SK-N-DZ (cell line): ENCODE measurements at places on chromosomes 4 and X.

GRCh38 chrX:149518236-149518635 is 13.1 kb upstream of the IDS start:
- DNase-seq = no peak

GRCh38 chr4:142687547-142688275 is 158.4 kb downstream of the INPP4B start:
- DNase-seq = no peak

DNA sequence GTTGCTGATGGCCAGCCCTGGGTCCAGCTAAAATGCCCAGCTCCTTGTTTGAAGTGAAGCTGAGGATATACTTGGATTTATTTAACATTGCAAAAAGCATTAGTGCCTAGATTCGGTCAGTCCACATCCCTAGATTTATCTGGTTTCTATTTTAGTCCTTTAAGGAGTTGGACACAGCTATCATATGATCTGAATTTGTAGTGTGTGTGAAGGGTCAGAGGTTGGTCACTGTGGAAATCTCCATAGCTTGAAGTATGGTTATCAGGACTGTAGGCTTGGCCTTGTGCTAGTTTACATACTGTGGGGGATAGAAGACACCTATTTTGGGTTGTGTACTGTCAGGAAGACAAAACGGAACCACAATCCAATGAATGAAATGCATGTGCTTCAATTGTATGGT is 28.8 kb downstream of the NLGN3 start:
- DNase-seq = no peak

- DNase-seq = peak; percentile 25
Measured at GRCh38 chr4:89254847-89255246, 52.8 kb downstream of the GPRIN3 start.

- DNase-seq = no peak
Measured at GRCh38 chr4:159767406-159767805, 664.5 kb downstream of the RAPGEF2 start.

DNA sequence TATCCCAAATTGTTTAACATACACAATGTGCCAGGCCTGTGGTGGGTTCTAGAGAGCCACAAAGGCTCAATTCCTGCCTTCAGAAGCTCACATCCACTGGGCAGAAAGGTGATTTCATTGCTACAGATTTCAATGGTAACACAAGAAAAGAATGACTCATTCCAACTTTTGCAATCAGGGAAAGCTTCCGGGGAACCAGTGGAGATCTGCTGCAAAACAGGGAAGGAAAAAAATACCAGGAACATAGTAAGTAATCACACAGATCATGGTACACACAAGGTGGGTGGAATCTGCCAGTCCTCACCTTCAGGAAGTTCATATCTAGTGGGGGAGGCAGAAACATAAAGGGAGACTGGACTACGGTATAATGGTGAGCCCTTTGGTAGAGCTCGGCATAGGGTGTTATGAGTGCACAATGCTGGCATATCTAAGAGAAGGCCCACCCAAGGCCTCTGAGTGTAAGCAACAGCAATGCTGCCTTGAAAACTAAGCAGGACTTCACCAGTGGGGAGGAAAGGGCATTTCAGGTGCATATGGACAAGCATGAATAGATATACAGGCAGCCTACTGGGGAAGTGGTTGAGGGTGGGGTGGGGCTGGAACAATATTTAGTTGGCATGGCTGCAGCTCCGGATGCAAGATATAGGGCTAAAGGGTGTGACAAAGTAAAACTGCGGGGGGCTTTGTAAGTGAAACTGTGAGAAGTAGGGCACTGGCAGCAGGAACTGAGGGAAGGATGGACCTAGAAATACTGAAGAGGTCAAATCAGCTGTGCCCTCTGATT is 24.2 kb downstream of the GPRIN3 start:
- DNase-seq = no peak

GRCh38 chr4:10117359-10118047 is 904 bp upstream of the WDR1 start:
- DNase-seq = no peak

GRCh38 chr4:23922541-23923111 is 32.8 kb upstream of the PPARGC1A start:
- DNase-seq = no peak

- no peak for DNase-seq
Measured at GRCh38 chrX:32185160-32185559, 1026.2 kb downstream of the DMD start.

GRCh38 chrX:48540028-48540375 is 488 bp downstream of the TBC1D25 start:
- DNase-seq = no peak

DNA sequence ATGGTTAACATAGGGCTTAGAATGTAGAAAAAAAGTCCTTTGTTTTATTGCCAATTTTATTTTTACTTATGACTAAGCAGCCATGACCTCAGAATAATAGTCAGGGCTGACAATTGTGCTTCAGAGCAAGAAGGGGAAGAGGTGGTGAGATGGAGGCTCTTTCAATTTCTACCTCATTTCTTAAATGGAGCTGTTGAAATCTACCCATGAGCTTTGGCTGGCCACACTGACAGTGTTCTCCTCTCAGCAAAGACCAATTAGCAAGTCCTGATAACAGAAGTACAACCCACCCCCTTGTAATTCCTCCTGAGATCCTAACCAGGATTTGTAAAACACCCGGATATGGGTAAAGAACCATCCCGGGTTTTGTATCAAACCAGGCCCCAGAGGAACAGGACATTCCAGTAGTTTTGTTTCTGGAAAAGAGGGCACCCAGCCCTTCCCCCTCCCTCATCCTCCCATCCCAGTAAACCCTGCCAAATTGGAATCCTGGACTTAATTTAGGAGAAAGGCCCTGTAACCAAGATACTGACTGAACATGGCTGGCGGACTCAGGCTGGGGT is at the start of gene HEPH:
TSS of gene HEPH (plus strand) at position 399 of the 563 bp plus-strand sequence. CDS start 6,324 bp downstream, outside the sequence.
- DNase-seq = no peak

DNA sequence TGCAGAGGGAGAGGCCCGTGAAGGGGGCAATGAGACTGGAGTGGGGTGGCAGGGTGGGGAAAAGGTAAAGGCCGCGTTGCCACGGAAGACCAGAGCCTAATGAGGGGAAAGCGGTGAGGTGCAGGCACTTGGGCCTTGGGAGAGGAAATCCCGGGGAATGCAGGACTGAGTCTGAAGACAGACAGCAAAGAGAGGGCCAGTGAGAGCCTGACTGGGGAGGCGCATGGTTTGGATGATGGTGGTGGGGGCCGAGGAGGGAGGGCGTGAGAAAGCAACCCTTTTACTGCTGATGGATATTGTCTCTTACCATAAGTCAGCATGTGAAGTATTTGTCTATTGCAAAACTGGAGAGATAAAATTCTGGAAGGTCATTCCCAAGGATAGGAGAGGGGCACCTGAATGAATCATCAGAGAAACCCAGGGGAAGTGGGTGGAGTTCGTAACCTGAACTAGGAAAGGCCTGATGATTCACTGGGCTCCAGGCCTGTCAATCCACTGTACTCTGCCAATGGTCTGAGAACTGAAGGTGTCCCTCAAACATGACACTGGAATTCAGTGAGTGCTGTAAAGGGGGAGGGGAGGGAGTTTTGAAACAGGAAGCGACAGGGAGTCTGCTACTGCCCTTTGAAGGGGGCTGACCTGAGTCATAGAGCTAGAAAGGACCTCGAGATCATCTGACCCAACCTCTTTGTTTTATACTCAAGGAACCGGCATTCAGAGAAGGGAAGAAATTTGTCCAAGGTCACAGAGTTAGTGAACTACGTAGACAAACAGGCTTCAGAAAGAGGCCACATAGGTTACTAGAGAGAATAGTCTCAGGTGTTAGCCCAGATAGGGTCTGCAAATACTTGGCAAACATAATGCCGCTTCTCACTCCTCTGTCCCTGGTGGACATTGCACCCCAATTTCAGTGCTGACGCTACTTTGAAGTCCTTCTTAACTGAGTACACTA is 52.2 kb downstream of the NALF2 start:
- peak; percentile 48 for DNase-seq

DNA sequence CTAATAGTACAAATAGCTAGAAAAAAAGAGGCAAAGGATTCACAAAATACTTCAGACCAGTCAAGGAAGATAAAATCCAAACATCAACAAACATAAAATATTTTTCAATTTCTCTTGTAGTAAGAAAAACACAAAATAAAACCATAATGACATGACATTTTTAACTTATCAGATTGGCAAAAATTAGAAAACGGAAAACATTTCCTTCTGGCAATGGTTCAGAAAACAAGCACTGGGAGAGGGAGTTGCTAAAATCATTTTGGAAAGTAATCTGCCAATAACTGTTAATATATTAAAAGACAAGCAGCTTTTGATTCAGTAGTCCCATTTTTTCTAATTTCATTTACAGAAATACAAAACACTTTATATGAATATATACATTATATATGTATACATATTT is 26.1 kb downstream of the TKTL2 start:
- no peak for DNase-seq

DNA sequence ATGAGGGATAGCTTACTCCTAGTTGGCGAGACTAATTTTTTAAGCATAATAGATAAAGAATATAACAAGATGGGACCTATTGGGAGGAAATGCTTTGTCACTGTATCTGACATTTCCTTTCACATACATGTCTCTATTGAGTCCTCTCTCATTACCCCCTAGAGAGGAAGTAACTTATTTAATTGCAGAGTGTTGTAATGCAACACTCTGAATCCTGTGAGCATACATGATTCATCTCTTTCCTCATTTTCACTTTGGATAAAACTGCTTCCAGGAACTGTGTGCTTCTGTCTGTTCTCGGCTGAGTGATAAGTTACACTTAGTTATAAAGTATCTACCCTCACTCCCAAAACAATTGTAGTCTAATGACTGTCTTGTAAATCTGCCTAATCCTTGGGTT is 266.1 kb upstream of the ANXA10 start:
- DNase-seq = no peak

- no peak for DNase-seq
Measured at GRCh38 chrX:13369256-13370030, 49.6 kb upstream of the ATXN3L start.

- DNase-seq = no peak
Measured at GRCh38 chrX:42809569-42809968, 31.6 kb upstream of the PPP1R2C start.

DNA sequence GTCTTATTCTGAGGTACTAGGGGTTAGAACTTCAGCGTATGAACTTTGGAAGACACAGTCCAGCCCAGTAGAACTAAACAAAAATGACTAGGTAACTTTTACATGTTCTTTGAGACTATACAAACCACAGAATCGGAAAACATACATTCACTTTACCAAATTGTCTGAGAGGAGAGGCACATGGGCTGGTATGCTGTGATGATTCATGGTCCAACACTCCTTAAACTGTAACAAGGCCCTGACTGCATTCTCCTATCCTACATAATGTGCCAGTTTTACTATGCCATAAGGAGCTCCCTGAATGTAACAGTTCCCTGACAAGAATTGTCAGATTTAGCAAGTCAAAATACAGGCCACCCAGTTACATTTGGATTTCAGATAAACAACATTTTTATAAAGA is 640.0 kb downstream of the RAB28 start:
- DNase-seq = no peak

GRCh38 chr4:168679819-168680218 is 183.0 kb downstream of the PALLD start:
- no peak for DNase-seq

DNA sequence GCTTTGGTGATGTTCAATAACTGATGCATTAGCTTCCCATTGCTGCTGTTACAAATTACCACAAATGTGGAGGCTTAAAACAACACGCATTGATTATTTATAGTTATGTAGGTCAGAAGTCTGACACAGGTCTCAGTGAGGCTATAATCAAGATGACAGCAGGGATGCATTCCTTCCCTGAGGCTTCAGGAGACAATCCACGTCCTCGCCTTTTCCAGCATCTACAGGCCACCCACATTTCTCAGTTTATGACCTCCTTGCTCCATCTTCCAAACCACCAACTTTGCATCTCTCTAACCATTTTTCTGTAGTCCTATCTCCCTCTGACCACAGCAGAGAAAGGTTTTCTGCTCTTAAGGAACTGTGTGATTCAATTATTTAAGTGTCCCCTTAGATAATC is 92.5 kb downstream of the GASK1B start:
- DNase-seq = no peak

DNA sequence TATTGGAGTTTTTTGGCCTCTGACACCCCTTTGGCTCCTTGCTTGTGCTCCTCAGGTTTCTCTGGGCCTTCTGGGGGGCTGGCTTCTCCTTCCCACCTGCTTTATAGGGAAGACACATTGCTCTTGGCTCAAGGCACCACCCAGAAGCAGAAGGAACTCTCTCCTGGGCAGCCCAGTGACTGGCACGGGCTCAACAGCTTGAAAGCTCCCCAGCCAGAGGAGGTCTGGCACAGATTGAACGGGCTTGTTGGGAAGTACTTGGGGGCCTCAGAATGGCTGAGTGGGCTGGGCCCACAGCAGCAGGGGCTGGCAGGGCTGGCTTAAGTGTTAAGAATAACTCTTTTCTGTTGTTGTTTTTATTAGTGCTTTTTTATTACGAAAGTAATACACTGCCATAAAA is 11.2 kb upstream of the ZNF185 start:
- DNase-seq = no peak
